Mammary epithelial cell (primary cell): ENCODE measurements at places on chromosomes 3 and 15. TPM values are rescaled to one million over a fixed set of nuclear protein-coding genes. Genes with fewer than 3 reads are reported as not detected.

APEH gene
- total RNA-seq, result 130 TPM

U2SURP gene
- 104 and 122 TPM in 2 replicates for total RNA-seq

SMCO1 gene
- total RNA-seq, result not detected in 2 replicates

DNA sequence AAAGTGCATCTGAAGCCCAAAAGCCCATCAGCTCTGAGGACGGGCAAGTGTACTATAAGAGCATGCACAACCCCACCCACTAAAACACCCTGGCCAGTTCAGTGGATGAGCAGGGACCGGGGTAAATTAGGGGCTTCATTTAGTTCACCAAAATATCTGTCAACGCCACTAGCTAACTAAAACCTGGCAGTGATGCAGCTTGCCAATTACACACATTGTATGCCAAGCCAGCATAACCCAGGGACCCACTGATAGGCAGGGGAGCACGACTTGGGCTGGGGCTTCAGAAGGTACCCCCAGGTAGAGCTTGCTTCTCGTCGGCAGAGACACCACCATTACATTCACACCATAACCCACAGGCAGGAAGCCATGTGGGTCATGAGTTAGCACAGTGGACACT, 47.0 kb downstream of the PTPN23 start:
- DNase-seq, result no peak

- DNase-seq, result no peak
Observed at GRCh38 chr15:74443100-74443909, 9.5 kb upstream of the SEMA7A start.

DNA sequence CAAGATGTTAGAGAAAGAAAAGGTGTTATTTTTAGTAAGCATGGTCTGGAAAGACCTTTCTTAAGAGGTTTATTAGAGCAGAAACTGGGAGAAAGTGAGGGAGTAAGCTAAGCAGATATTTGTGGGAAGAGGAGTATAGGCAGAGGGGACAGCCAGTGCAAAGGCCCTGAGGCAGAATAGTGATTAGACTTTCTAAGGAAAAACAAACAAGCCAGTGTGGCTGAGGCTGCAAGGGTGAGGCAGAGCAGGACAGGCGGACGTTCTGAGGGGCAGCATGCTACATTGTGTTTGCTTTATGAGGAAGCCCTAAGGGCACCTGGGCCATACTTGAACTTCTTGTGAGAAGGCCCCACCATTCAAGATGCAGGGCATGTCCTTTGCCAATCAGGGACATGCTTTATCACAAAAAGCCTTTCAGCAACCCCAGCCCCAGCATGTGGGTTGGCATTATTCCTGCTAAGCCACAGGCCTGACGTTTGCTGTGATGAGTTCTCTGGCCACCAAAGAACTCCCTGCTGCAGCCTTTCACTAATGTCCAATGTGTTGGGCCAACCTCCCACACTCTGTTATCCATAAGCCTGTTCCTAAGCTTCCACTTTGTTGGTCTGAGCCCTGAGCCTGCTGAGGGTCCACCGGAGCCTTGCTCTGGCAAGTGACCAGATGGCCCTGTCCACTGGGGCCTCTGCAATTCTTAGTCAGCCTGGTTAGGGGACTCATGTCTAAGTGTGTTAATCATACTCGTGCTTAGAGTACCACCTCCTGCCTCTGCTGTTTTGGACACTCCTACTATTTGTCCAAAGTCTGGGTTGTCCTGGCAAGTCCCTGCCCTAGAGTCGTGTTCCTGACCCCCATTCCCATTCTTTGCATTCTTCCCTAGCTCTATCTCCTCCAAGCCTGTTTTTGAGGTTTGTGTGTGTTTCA, 209.9 kb upstream of the CTNNB1 start:
- DNase-seq, result no peak

IL17RC gene
- 46.8 TPM for total RNA-seq

MITF gene
- 5.7 TPM for total RNA-seq

- no peak for DNase-seq
Observed at GRCh38 chr3:51679777-51680176, 8.7 kb downstream of the TEX264 start.

DNA sequence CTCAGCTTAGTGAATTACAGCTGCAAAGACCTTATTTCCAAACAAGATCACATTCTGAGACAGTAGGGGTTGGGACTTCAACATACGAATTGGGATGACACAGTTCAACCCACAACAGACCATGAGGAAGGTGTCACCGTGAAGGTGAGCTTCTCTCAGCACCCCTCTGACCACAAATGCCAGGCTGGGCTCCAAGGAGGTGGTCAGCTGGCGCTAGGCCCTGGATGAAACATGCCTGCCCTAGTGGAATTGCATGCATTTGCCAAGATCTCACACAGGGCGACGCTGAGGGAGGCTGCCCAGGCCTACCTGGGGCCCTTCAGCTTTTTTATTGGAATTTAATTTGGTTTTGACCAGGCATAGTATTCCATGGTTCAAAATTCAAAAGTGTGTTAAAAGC, 1.8 kb downstream of the CFAP100 start:
- no peak for DNase-seq

DVL3 gene
- 35.2 TPM for total RNA-seq

DNA sequence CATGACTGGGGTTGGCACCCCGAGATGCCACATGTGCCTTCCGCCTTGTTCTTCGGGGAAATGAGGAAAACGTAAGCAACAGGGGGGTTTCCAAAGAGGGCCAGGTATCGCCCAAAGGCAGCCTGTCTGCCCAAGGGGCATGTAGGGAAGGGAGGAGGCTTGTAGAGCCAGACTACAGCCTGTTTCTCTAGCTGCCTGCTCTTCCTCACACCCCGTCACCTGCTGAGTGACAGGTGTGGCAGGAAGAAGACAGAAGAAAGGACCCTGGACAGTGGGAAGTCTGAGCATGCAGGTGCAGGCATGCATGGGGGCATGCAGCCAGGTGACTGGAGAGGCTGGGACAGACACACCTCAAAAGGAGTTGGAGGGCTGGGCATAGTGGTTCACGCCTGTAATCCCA, 9.8 kb downstream of the PLA2G4E start:
- no peak for DNase-seq

GRCh38 chr3:119160361-119160760, 13.0 kb upstream of the UPK1B start:
- DNase-seq, result peak; percentile 51

- DNase-seq, result no peak
Observed at GRCh38 chr15:78000927-78001249, 76.6 kb downstream of the TBC1D2B start.

GPR62 gene
- total RNA-seq, result not detected

AEN gene
- total RNA-seq, result 31.8 TPM

ERICH6 gene
- total RNA-seq, result not detected

DNA sequence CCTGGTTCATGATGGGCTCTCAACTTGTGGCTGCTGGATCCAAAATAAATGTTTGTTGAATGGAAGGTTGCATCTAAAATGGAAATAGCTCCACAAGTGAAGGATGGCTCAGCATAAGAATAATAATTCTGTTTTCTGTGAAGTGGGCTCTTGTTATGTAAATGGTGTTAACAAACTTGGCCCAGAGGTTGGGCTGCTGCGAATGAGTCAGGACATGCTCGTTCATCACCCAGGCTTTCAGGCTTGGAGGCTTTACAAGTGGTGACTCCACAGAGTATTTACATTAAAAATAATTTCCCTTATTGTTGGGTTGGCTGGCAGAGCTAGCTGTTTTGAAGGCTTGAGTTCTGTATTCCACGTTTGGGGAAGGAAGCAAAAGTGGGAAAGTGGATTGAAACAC, 60.5 kb downstream of the ITGB5 start:
- peak; percentile 77 for DNase-seq

DNA sequence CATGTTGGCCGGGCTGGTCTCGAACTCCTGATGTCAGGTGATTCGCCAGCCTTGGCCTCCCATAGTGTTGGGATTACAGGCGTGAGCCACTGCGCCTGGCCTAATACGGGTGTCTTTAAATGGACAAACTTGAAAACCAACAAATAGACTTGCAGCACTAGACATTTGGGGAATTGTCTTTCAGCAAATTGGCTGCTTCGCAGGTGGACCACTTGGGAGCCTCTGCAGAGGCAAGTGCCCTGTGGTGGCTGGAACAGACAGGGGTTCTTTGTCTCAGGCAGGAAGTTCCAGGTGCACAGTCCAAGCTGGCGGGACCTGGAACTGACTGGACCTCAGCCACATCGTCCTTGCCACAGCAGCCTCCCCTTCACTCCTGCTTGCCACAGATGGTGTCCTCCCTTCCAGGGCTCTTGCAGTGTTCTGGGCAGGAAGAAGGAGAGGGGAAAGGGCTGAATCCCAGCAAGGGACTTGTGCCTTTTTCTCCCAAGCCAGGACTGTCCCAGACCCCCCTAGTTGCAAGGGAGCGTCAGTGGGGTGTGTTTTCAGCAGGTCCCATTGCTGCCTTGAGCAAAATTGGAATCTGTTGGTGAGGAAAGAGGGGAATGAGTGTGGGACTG, 94.3 kb downstream of the TBC1D2B start:
- DNase-seq, result no peak

FGF12 gene
- not detected for total RNA-seq

- DNase-seq, result peak; percentile 99
Observed at GRCh38 chr15:43791993-43792760, at the start of gene SERF2. TSS of gene SERF2 (plus strand) at chr15:43792320. CDS start at chr15:43792377, 57 bp downstream.

DNA sequence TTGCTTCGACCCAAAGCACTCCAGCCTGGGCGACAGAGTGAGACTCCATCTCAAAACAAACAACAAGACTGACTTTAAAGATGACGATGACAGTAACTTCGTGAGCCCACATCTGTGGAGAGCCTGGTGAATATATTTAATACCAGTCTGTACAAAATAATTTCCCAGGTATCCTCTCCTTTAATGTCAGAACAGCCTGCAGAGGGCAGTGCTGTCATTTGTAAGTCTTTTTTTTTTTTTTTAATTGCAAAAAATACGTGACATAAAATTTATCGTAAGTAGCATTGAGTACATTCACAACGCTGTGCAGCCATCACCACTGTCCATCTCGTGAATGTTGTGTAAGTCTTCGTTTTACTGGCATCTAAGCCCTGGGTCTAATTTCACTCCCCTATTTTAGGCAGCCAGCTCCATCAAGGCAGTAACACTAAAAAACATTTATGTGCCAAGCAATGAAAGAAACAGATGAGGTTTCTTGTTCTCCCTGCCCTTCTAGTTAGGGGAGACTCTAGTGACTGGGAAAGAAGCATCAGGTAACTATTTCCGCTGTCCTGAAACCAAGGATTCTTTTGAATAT, 1.4 kb downstream of the HTD2 start:
- DNase-seq, result peak; percentile 40

COX5A gene
- total RNA-seq, result 209 and 220 TPM in 2 replicates

CLSTN2 gene
- 2.0 TPM for total RNA-seq

DNA sequence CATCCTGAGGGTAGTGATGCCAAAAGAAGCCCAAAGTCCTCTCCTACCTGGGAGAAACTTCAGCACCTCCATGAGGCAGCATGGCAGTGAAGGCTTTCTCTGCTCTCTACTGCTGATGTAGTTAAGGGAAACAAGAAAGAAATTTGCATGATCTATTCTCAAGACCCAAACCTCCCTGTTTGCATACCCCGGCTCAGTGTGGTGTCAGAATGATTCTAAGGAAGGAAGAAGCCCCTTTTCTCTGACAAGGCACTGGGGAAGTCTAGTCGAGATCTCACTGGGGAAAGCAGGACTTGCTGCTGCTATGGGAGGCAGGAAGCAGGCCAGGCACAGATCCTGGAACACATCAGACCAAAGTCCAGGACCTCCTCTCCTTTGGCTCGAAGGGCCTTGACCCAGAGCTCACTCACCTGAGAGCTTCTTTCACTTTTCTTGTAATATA, 89.4 kb upstream of the ICE2 start:
- DNase-seq, result no peak

DNA sequence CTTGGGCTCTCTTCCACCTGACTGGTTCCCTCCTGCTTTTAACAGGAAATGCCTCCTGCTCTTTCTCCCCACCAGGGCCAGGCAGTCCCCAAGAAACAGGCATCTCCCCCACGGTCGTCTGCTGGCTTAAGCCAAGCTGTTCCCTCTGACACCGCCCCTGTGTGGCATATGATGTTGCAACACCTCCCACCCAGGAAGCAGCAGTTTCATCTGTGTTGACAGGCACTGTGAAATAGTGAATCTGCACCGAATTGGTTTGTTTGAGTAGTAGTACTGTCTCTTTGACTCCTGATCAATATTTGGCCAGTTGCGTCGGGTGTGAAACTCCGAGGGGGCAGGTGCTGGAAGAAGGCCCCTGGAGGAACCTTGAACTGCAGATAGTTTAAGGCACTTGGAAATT, 188.8 kb downstream of the FEZF2 start:
- no peak for DNase-seq

AMIGO3 gene
- 0.50 TPM for total RNA-seq

FBXO40 gene
- not detected in 2 replicates for total RNA-seq

MINAR1 gene
- 0.12 and 0.24 TPM in 2 replicates for total RNA-seq

UNC13C gene
- total RNA-seq, result 0.75 and 0.82 TPM in 2 replicates

TYRO3 gene
- total RNA-seq, result 3.5 TPM

DNA sequence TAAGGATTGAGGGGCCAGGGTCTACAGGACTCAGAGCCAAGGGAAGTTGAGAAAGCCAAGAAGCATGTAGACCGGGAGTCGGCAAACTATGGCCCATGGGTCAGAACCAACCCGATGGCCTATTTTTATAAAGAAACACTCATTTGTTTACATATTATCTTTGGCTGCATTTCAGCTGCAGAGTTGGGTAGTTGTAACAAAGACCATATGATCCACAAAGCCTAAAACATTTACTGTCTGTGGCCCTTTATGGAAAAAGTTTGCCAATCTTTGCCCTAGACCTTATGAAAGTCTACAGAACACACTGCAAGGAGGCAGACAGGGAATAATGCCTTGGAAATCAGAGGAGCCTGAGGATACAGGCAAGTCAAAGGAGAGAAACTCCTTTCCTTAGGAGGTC, 63.2 kb upstream of the MNS1 start:
- DNase-seq, result no peak

DNA sequence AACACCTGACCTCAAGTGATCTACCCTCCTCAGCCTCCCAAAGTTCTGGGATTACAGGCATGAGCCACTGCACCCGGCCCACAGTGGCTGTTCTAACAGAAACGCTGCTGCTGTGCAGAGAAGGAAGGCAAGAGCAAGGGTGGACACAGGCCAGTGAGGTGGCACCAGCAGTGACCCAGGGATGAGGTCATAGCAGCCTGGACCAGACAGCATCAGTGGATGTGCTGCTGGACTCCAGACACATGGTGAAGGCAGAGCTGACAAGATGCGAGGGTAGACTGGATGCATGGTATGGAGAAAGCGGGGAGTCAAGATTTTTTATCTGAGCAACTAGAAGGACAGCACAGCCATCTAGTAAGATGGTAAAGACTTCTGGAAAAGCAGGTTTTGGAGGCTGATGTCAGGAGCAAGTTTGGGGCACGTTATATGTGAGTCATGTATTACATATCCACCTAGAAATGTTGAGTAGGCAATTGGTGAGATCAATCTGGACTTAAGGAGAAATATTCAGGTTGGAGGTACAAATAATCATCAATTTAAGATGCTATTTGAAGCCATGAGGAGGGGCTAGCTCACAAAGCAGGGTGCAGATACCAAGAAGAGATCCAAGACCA, 22.1 kb upstream of the TJP1 start:
- DNase-seq, result peak; percentile 90

DNA sequence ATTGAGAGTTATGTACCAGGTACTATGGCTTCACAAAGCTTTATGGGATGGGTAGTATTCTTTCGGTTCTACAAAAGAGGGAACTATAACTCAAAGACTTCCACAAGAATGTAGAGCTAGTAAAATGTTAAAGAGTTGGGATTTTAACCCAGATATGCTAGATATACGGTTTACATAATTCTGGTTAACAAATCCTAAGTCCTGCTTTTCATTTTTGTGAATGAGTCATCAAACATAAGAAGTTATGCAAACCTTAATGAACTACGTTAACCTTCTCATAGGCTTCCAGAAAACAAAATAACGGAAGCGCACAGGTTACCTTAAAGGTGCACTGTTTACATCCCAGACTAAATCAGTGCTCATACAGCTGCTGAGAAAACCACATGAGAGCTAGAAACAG, 1049.3 kb downstream of the MCTP2 start:
- DNase-seq, result no peak

- peak; percentile 17 for DNase-seq
Observed at GRCh38 chr3:123869165-123869564, 15.0 kb downstream of the MYLK start.
